Activated CD4-positive, alpha-beta T cell treated with anti-CD3 and anti-CD28 coated beads, Interleukin-2, amount 10 ng/mL, durations not matched to agents 7 days and 5 days (primary cell): ENCODE measurements at places on chromosomes 1 and 21.

- DNase-seq: no peak
Measured at GRCh38 chr1:239647045-239647444, 260.7 kb downstream of the CHRM3 start.

- DNase-seq: no peak
Measured at GRCh38 chr1:41698916-41699860, 214.7 kb upstream of the EDN2 start.

DNA sequence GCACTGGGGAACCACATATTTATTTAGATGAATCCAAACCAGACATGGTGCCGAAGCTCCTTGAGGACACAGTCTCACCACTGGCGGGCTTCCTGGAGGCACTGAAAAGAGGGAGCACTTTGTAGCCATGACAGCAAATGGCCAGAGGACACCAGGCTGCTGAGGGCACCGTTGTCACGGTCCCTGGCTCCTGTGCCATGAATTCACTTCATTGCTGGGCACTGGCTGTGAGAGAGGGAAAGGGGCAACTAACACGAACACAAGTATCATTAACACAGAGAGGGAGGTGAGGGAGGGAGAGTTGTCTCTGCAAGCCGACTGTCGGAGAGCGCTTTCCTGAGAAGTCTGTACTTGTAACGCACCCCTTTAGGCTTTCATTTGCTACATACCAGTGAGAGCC, 9.4 kb upstream of the PSRC1 start:
- DNase-seq: no peak

DNA sequence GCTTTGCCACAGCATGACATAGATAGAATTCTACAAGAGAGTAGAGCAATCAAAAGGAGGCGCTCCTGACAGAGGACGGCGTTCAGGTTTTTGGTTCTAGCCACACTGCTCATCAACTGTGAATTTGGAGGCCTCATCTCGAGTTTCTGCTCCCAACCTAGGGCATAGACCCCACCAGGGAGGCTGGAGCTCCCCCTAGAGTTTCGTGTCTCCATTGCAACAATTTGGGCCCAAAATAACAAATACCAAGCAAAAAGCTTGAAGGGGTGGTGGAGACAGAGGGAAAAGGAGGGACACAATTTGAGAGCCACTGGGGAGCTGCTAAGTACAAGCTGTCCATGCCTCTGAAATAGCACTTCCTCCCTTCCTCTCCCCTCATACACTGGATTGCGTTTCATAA, 297.0 kb downstream of the GPATCH2 start:
- no peak for DNase-seq

DNA sequence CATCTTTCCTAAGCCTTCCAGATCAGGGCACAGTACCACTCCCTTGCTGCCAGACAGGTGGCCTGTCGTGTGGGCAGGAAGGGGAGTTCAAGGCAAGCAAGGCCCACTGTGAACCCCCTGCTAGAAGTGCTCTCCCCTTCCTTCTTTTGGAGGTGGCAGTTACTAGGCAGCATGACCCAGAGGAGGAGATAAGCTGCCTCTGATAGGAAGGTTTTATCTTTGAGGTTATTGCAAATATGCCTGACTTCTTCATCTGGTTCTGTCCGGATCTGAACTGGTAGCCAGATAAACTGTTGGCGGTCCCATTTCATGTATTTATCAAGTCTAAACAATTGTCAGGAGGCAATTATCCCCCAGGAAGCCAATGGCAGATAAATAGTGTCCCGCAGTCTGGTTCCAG, 198.2 kb upstream of the LMO4 start:
- no peak for DNase-seq

DNA sequence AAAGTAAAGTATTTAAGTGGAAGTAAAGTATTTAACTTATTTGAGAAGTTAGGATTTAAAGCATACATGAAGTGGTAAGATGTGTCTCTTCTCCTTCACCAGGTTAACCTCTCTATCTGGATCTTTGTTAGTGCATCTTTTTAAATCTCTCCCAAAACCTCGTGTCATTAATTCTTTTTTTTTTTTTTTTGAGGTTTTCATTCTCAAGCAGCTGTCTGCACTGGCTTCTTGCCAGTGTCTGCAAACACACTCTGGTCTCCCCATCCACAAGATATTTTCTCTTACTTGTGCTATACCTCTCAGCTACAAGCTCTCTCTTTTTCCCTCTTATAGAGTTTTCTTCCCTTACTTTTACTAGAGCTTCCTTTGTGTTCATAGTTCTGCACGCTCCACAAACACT, 49.0 kb downstream of the CLDN17 start:
- DNase-seq: no peak

- no peak for DNase-seq
Measured at GRCh38 chr1:246292571-246292970, 214.5 kb downstream of the SMYD3 start.

- peak; percentile 55 for DNase-seq
Measured at GRCh38 chr1:236868625-236869467, 73.8 kb downstream of the MTR start.

DNA sequence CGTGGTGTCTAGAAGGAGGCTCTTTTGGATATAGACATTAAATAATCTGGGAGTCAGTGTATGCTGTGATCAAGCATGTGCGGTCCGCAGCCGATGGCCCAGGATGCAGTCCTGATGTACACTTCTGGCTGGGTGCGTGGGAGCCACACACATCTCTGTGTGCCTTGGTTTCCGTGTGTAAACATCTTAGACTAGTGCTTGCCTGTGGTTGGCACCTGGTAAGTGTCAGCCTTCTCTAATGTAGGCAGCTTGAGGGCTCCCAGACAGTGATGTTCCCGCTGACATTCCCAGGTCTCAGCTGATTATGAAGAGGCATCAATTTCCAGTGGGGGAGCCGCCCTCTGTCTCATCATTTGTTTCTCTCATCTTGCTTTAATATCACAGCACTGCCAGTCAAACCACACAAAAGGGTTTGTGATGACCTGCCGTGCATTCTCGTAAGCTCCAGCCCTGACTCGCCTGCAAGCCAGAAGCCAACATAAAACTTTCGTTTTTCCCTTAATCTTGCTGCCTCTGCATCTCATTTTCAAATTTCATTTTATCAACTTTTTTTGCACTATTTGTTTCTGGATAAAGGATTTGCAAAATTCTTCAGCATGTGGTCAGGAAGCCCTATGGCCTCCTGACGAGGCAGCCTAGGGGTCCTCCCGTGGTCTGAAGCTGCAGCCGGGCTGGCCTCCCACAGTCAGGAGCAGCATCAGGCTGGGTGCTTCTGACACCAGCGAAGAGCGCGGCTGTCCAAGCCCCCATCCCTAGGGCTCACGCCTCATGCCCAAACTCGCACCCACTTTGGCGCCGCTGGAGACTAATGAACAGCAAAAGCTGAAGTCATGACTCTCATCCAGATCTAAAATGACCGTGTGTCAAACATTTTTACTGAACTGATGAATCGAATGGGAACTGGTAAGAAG, 28.1 kb downstream of the PDE9A start:
- peak; percentile 25 for DNase-seq

DNA sequence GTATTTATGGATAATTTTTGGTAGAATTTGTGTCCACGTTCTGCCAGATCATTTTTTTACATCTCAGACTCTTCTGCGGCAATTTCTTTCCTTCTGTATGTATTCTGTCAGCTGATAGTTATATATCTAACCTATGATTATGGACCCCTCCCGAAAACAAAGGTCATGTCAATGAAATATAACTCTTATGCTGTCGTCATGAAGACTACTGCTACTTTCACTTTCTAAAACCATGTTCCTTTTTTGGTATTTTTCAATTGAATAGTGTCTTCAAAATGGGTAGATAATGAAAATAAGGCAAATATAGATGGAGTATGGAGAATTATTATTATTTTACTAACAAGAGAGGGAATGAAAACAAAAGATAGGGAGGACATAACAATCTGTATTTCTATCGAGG, 3.2 kb downstream of the ANGPTL1 start:
- no peak for DNase-seq

- no peak for DNase-seq
Measured at GRCh38 chr1:172515436-172515835, 17.5 kb upstream of the SUCO start.

- DNase-seq: no peak
Measured at GRCh38 chr1:172167796-172168596, 252.5 kb upstream of the C1orf105 start.

DNA sequence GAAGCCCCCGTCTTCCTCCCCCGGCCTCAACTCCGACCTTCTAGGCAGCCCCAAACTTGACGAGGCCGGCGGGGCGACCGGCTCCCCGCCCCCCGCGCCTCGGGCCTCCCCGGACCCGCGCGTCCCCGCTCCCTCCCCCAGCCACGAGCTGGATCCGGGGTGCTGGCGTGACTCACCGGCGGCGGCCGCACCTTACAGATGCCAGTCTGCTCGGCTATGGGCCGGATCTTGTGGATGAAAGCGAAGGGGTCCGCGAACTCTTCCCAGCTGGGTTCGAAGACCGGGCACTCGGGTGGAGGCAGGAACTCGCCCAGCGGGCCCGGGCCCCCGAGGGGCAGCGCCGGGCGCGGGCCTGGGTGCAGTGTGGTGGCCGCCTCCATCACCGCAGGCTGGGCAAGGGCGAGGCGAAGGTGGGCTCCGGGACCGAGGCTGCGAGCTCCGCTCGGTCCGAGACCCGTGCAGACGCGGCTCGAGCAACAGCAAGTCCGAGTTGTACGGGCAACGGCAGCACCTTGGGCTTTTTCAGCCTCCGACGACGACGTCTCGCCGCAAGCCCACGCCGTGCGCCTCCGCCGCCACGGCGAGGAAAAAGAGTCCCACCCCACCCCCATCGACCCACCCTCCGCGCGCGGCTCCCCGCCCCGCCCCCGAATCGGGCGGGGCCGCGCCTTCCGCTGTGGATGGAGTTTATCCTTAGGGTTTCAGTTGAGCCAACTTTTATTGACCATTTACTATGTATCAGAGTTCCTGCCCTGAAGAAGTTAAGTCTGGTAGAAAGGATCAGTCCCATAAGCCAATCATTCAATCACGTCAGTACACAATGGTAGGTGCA, at the start of gene KDM5B:
Gene KDM5B (minus strand): TSS at position 496 of the 832 bp plus-strand sequence. CDS start 116 bp downstream, at position 380.
- DNase-seq: peak; percentile 64

- DNase-seq: no peak
Measured at GRCh38 chr1:58893257-58893869, 109.5 kb upstream of the JUN start.

DNA sequence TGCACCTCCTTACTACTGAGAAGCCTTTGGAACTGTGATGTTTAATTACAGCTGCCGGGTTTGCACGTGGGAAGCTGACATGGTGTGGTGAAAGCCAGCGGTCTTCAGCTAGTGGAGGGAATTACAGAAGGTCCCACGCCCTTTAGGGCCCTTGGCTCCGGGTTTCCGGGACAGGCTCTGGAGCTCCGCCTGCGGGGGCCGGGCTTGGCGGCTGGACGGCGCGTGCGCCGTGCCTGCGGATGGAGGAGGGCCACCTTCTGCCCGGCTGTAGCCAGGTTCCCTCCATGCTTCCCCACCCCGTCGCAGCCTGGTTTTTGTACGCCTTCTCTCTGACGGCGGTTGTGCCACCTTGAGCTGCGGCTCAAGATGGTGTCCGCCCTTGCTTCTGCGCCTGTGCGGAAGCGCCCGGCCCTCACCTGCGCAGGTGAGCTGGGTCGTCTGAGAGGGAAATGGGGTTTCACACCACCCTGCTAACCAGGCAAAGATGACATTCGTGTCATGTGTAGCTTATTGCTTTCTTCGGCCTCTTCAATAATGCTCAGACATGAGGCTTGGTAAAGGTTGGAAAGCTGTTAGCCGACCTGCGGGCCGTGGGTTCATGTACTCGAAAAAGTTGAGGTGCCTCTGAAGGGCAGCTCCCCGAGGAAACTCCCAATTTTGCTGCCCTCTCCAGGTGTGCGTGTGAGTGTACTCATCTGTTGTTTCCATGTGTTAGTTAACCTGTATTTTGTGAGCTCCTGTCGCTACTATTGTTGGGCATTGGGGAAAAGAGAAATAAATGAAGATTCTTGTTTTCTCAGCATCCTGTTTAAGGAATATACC, 36.6 kb upstream of the OPRD1 start:
- peak; percentile 64 for DNase-seq

GRCh38 chr1:223323491-223324484, 40.2 kb downstream of the SUSD4 start:
- no peak for DNase-seq

DNA sequence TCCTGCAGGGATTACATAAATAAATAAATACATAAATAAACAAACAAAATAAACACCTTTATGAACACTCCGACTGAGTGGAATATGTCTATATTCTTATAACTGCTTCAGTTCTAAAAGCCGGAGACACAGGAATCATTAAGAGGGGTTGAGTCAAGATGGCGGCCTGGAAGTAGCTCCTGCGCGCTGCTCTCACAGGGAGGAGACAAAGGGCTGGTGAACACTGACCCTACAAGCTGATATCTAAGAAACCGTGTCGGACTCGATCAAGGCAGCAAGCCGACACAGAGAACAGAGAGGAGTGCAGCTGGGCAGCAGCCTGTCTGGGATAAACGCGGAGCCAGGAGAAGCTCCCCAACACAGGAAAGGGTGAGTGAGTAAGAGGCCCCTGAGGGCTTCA, 1098.6 kb upstream of the NCAM2 start:
- no peak for DNase-seq

GRCh38 chr1:66533804-66534740, at the start of gene SGIP1:
Gene SGIP1 (plus strand): TSS chr1:66534153. CDS start chr1:66534359, 206 bp downstream.
- no peak for DNase-seq

DNA sequence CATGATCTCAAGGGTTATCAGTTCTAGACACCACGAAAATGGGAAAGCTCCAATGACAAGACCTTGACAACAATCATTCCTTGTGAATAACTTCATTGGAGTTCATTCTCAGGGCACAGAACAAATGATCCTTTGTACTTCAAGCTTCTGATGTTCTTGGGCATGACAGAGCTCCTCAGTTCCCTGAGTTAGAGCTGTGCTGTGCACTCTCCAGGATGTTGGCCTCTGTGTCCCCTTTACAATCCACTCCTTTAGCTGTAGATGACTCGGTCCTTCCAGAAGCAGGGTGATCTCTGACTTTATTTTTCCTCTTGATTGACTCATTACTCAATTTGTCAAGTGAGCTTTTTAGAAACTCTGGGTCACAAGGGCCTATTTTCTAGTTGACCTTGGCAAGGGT, 3.9 kb upstream of the FAM78B start:
- DNase-seq: no peak

- no peak for DNase-seq
Measured at GRCh38 chr1:156293895-156294294, 1.6 kb downstream of the GLMP start.

GRCh38 chr1:152718238-152718637, 10.3 kb downstream of the LCE4A start:
- DNase-seq: no peak

- DNase-seq: no peak
Measured at GRCh38 chr1:201332021-201332420, 45.5 kb downstream of the TNNT2 start.

- DNase-seq: no peak
Measured at GRCh38 chr1:170676628-170677027, 12.7 kb downstream of the PRRX1 start.

DNA sequence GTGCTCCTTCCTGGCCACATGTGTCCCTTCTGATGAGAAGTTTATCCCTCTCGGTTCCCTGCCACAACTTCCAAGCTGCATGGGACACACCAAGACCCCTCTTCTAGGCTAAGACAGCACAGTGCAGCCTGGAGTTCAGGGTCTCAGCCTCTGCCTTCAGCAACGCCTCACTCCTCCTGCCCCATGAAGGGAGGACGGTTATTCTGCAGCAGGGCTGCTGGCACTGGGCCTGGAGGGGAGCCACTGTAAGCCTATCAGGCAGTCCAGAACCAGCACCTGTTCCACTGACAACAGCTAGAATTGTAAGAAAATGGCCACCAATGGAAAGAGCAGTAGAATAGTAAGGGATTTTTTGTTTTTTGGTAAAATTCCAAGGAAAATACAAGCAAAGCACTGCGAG, 72.3 kb downstream of the GALNT2 start:
- DNase-seq: no peak

GRCh38 chr1:211473823-211474222, 18.1 kb downstream of the RD3 start:
- DNase-seq: no peak
